ENCODE measurements at places on chromosomes 4 and X.

DNA sequence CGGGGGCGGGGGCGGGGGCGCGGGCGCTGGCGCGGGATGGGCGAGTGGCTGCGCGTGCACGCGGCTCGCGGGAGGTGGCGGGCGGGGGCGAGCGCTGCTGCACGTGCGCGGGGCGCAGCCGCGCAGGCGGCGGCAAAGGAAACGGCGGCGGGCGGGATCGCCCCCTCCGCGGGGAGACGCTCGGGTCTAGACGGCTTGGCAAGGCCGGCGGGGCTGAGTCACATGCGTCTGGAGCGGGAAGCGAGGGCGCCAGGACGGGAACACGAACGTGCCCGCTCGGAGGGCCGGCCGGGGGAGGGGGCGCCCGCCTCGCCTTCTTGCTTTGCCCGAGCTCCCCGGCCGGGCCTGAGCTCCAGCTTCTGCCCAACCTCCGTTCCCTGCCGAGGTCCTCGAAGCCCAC lies 4.3 kb upstream of the HAUS7 start:
- DNase-seq = peak; percentile 68

DNA sequence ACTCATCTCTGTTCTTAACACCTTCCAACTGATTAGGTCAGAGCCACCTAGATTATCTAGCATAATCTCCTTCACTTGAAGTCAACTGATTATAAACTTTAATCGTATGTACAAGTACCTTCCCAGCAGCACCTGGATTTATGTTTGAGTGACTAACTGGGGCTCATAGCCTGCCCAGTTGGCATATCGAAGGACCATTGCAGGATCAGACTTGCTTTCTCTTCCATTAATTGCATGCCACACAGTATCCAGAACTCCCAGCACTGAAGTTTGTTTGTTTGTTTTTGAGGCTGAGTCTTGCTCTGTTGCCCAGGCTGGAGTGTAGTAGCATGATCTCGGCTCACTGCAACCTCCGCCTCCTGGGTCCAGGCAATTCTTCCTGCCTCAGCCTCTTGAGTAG lies 27.9 kb downstream of the GRK4 start:
- DNase-seq = no peak

- DNase-seq = no peak
Measured at GRCh38 chrX:13688384-13688957, 457 bp upstream of the RAB9A start.

DNA sequence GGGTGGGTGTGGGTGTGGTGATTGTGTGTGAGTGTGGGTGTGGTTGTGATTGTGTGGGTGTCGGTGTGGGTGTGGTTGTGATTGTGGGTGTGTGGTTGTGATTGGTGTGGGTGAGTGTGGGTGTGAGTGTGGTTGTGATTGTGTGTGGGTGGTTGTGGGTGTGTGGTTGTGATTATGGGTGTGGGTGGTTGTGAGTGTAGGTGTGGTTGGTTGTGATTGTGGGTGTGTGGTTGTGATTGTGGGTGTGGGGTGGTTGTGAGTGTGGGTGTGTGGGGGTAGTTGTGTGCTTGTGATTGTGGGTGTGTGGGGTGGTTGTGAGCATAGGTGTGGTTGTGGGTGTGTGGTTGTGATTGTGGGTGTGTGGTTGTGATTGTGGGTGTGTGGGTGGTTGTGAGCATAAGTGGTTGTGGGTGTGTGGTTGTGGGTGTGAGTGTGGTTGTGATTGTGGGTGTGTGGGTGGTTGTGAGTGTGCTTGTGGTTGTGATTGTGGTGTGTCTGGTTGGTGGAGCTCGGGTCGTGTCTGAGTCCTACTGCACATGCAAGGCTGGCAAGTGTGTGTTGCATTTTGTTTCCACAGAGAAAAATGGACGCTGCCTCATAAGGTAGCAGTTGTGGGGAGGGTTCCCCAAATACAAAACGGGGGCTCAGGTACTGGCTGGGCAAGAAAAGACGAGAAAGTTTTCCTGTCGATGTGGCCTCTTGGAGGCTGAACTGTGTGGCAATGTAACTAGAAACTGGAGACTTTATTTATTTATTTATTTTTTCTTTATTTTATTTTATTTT lies 116.7 kb downstream of the UBE2K start:
- peak; percentile 26 for DNase-seq

GRCh38 chrX:95903975-95904374 lies 780.7 kb upstream of the DIAPH2 start:
- no peak for DNase-seq

- DNase-seq = peak; percentile 25
Measured at GRCh38 chr4:76784237-76784636, 113.7 kb downstream of the SOWAHB start.

- DNase-seq = no peak
Measured at GRCh38 chrX:140431521-140431920, 73.3 kb downstream of the SOX3 start.

DNA sequence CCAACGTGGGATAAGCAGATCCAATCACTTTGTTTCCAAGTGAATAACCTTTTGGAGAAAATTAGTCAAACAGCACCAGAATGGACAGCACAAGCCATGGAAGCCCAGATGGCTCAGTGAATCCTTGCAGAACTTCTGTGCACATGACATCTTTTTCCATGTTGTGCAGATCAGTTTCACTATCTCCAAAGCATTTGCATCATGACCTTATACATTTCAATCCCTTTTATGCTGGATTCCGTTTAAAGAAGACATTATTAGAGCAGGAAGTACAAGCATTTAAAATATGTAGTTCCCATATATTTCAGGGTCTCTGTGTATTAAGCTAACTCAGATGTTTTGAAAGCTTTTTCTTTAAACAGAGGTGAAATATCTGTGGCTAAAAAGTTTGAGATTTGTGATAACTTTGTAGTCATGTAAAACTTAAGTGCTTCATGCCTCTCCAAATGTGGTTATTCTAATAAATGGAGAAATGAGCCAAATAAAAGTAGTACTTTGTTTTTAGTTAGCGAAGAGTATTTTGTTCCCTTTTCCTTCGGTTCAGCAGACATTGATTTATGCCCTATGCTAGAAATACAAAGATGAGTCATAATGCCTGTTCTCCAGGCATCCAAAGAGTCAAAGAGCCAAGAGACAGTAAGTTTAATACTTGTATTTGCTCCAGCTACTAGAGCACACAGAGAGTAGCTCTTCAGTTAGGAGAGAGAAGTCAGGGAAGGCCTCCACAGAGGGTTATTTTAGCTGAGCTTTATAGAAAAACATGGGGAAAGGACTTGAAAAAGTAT lies 39.0 kb downstream of the PLAC8 start:
- no peak for DNase-seq

DNA sequence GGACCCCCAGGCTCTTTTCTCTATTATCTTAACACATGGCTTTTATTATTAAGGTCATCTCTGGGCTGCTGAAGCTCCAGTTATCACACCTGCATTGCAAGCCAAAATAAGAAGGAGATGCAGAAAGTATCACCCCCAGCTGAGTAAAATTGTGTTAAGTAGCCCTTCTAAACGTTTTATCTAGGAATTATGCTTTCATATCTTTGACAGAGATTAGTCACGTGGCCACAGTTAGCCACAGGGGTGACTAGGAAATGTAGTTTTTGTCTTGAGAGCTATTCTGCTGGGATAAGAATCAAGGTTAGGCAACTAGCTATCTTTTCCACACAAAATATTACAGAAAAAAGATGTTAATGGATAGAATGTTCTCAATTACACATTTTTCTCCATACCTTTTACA lies 102.1 kb downstream of the ANXA3 start:
- DNase-seq = no peak

DNA sequence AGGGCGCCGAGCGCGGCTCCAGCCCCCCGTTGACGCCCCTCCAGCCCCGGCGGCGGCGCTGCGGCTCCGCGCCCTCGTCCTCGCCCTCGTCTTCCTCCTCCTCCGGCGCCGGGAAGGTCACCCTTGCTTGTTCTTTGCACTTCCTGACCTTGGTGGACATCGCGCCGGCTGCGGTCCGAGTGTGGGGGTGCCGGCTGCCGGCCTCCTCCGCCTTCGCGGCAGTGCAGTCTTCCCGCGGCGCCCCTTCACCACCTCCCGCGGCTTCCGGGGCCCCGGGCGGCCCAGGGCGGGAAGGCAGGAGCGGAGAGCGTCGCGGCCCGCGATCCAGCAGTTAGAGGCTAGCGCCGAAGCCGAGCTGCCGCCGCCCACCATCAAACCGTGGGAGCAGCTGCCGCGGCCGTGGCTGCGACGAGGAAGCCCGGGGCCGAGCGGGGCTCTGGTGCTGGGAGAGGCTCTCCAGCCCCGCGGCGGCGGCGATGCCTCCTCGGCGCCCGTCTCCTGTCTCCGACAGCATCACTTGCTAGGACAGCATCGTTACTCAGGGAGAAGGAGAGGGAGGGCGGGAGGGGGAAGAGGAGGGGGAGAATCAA lies at the start of gene TRPC3:
Gene TRPC3 (minus strand): TSS at position 540 of the 590 bp plus-strand sequence. CDS start 380 bp downstream, at position 160.
- peak; percentile 67 for DNase-seq

- peak; percentile 24 for DNase-seq
Measured at GRCh38 chr4:127069675-127070074, 563.1 kb upstream of the INTU start.

GRCh38 chr4:6267573-6267972 lies 2.1 kb upstream of the WFS1 start:
- no peak for DNase-seq

GRCh38 chr4:158816955-158817354 lies 48.1 kb downstream of the FNIP2 start:
- DNase-seq = no peak

DNA sequence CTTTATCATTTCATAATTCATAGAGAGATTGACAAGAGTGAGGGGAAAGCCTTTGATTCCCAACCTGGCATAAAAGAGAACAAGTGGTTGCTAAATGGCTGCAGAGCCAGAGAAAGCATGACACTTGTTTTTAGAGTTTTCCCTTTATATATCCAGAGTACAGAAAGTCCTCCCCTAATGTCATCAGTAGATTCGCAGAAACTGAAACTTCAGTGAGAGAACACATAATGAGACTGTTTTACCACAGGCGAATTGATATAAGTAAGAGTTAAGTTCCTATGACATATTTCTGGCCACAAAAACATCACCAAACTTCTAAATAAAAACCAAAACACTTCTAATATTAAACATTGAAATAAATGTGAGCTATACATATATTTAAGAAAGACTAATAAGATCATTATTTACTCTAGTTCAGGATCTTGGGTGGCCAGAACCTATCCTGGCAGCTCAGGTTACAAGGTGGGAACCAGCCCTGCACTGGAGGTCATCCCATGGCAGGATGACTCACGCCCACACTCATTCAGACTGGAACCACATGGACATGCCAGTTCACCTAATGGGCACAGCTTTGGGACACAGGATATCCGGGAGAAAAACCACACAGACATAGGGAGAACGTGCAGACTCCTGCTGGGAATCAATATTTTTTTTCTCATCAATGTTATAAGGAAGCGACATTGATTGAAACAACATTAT lies 35.5 kb downstream of the NWD2 start:
- DNase-seq = no peak

DNA sequence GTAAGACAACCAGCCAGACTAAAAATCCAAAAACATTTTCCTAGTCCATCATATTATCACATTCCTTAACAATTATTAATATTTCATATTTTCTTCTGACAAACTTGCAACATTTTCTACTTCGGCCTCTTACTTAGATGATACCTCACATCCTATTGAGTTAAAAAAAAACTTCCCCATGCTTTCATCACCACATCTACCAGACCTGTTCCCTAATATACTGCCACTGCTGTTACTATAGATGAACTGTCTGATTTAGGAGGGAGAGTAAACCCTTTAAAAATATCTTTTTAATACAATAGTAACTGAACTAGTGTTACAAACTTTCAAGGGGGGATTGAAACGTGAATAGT lies 1.5 kb downstream of the FAM200B start:
- DNase-seq = no peak

GRCh38 chr4:180619440-180619839 lies 1623.8 kb upstream of the TENM3 start:
- no peak for DNase-seq

- peak; percentile 77 for DNase-seq
Measured at GRCh38 chrX:88613338-88613737, 133.7 kb upstream of the CPXCR1 start.

- no peak for DNase-seq
Measured at GRCh38 chr4:24330172-24330571, 254.2 kb downstream of the DHX15 start.

DNA sequence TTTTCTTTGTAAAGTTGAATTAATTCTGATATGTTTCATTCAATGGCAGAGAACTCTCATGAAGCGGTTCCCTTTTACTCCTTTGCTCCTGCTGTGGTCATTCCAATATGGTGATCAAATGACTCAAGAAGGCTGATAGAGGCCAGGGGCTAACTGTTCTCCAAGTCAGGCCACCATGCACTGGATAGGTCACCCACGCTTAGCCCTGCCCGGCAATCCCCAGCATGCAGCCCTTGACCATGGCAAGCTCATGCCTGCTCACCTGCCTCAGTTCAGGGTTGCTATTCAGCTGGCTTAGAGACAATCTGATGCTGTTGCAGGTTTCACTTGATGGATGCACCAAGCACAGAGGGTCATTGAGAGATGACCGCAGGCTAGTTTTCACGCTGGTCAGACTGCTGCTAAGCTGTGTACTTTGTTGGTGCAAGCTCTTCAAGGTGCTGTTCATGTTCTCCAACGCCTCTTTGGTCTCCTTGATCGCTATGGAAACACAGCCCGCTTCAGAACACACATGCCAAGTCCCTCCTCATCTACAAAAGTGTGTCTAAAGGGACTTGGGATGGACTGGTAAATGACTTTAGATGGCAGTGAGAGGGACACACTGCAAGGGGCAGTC lies 55.2 kb upstream of the FGFBP2 start:
- DNase-seq = no peak

GRCh38 chrX:45722471-45722870 lies 521.8 kb upstream of the DIPK2B start:
- DNase-seq = no peak

DNA sequence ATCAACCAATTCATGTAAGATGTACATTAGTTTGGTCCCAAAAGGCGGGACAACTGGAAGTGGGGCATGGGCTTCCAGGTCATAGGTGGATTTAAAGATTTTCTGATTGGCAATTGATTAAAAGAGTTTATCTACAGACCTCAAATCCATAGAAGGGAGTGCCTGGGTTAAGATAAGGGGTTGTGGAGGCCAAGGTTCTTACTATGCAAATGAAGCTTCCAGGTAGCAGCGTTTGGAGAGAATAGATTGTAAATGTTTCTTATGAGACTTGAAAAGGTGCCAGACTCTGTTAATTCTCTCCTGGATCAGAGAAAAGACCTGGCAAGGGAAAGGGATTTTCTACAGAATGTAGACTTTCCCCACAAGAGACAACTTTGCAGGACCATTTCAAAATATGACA lies 2.4 kb downstream of the MGST2 start:
- DNase-seq = no peak

DNA sequence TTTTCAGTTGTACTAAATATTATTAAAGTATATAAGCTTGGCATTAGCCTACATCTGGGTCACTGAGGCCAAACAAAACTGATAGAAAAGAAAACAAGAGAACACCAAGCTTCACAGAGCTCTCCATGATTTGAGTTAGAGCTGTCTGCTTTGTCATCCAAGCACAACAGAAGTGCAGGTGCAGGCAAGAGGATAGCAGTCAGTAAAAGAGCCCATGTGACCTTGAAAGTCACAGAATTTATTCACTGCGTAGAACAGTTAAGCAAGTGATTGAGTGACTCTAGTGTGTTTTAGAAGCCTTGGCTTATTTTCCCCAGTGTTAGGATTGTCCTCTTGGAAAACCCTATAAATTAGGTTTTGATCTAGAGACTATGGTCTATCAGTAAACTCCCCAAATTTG lies 49.4 kb upstream of the PRDM5 start:
- DNase-seq = no peak

- DNase-seq = peak; percentile 86
Measured at GRCh38 chr4:128574706-128575105, 234.8 kb upstream of the JADE1 start.
